ENCODE measurements at places on chromosomes 2 and 18.

DNA sequence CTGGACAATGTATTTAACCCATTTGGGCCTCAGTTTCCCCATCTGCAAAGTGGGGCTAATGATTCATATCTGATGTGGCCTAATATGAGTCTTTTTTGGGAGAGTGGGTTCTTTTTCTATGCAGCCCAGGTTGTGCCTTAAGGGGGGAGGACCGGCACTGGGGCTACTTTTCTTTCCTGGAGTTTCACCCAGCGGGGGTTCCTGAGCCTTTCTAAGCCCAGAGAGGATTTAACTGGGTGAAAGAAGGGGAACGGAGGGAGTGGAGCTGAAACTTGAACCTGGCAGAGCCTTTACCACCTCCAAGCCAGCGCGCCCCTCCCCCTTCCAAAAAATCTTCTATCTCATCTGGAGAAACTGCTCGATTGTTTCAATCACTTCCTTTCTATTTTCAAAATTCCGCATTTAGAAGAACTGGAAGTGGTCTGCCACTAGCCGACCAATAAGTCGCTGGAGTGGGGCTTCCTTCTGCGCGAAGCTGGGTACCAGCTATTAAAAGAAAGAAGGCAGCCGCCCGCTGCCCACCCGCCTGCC, 205.0 kb upstream of the SMAD2 start:
- no peak for DNase-seq

GRCh38 chr18:35507623-35508022, 9.9 kb upstream of the INO80C start:
- no peak for DNase-seq

DNA sequence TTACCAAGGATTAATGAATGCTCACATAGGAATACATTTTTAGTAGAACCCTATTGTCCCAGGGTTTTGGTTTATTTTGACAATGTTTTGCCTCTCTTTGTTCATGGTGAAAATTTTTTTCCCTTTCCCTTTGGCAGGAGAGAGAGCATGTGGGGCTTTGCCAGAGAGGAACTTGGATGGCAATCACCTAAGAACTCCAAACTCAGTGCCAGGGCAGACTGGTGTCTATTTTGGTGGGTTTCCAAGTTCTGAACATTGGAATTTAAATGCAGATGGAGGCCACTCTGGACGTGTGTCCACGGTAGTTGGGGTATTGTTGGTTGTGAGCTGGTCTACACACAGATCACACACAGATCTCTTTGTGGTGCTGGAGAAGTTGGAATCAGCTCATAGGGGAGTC, 2091.1 kb upstream of the PIK3C3 start:
- DNase-seq, result no peak

- DNase-seq, result no peak
Observed at GRCh38 chr2:181778621-181779201, 98.4 kb upstream of the NEUROD1 start.

DNA sequence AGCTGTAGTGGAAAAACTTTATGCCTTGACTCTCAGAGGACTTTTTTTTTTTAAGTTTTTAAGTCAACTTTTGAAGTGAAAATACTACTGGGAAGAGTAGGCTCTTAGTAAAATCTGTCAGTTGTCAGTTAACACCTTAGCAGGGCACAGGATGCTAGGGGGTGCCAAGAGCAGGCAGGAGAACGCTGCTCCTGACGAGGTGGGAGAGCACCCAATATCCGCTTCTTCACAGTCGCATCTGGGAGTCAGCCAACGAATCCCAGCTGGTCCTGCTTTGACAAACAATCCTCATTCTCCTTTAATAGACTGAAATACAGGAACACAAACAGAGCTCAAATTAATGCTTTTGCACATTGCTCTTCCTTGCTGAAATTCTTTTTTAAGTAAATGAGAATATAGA, 709.5 kb upstream of the ACVR2A start:
- no peak for DNase-seq

DNA sequence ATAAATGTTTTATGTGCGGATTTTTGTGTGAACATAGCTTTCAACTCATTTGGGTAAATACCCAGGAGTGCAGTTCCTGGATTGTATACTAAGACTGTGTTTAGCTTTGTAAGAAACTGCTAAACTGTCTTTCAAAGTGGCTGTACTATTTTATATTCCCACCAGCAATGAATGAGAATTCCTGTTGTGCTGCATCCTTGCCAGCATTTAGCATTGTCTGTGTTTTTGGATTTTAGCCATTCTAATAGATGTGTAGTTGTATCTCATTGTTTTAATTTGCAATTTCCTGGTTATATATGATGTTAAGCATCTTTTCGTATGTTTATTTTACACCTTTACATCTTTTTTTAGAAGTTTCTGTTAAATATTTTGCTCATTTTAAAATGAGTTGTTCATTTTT, 24.2 kb downstream of the VRK2 start:
- DNase-seq, result no peak

- DNase-seq, result peak; percentile 57
Observed at GRCh38 chr2:216635171-216635570, 2.0 kb downstream of the IGFBP2 start.

GRCh38 chr18:69874058-69874457, 73.6 kb downstream of the CD226 start:
- DNase-seq, result no peak

DNA sequence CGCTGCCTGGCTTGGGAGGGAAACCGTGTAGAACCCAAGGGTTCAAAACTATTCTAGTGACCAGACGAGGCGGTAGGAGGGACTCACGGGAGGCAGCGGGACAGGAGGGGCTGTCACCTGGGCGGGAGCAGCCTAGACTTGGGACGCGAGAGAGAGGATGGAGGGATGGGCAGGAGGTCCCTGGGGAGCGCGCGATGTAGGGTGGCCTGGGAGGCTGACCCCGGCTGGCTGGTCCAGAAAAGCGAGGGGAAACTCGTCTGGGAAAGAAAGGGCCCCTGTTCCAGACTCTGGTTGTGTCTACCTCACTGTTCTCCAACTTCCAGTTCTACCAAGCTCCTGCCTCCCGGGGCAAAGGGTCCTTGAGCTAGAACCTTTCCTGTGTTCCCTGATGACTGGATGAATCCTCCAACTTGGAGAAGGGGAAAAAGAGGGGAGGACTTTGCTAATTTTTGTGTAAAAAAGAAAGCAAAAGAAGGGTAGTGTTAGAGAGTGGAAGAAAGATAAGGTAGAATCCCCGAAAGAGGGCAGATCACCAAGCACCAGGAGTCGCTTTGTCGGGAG, 1.4 kb downstream of the DOK6 start:
- no peak for DNase-seq

- no peak for DNase-seq
Observed at GRCh38 chr2:166419616-166419934, 43.8 kb upstream of the SCN9A start.

DNA sequence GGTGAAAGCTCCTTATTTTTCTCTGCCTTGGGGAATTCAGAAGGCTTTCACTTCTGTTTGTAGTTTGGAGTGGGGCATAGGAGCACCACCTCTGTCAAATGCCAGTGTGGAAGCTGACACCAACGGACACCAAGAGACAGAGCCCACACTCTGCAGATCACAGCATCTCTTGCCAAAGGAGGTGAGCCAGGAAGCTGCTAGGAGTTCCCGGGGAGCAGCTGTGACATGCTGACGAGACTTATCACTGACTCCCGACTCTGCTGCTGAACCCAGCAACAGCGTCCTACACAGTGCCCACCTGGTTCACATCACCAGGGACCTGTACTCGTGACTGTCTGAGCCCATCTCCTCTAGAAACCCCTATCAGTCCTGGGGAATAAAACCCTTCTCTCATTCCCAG, 8.1 kb downstream of the TEX51 start:
- DNase-seq, result no peak

DNA sequence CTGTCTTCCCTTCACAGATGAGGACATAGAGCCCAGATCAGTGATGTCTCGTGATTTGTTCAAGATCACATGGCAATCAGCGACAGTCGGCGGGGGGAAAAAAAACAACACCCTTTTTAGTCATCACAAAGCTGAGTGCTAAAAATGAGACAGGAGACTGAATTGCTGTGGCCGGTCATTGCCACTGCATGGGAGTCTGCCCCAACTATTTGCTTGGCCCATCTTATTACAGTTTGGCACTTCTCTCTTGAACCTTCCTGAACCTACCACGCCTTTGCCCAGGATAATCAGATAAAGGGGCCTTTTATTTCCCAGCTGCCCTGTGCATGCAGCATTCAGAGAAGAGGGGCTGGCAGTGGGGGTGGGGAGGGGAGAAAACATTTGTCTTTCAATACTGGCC, 42.7 kb downstream of the SETBP1 start:
- no peak for DNase-seq

DNA sequence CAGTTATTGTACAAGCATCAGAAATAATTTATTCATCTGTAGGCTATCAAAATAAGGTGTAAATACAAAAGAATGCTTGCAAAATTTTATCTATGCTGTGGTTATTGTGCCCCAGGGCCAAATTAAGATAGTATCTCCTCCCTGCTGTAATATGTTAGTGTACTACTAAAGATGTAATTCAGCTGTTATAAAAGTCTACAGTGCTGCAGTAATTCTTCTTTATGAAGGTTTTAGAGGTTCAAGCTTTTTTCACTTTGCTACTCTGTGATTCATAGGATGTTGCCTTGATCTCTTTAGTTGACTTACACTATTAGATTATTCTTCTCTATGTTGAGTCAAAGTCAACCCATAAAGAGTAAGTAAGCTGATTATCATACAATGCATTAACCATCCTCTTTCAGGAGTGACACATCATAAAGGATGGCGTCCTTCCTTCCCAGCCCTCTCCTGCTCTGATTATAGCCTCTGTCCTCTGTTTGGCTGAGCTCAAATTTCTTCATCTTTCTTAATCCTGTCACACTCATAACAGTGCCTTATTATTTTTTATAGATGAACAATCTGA, 29.3 kb upstream of the DYNAP start:
- DNase-seq, result no peak

DNA sequence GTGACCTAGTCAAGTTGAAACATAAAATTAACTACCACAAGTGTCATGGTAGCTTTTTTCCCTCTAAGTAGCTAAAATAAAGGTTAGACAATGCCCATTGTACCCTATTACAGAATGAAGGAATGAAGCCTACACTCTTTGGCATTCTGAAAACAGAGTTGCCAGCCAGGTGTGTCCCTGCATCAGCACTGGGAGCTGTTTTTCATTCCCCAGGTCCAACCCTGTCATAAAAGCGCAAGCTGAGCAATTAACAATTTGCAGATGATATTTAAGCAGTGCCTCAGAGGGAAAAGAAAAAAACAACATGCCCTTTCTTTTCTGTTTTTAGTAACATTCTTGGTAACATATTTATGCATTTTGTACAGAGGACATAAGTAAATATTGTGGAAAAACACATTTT, 46.8 kb upstream of the MGAT4A start:
- DNase-seq, result no peak

DNA sequence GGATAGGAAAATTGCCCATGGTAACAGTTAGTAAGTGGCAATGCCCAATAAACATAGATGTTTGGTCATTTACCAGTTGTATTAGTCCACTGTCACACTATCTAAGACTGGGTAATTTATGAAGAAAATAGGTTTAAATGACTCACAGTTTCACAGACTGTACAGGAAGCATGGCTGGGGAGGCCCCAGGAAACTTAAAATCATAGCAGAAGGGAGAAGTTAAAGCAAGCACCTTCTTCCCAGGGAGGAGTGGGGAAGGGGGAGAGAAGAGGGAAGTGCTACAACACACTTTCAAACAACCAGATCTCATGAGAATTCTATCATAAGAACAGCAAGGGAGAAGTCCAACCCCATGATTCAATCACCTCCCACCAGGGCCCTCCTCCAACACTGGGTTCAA, 23.4 kb downstream of the NR4A2 start:
- no peak for DNase-seq

- DNase-seq, result no peak
Observed at GRCh38 chr18:58866066-58866772, 1.5 kb downstream of the ZNF532 start.

GRCh38 chr2:96832754-96833507, 10.9 kb downstream of the ANKRD23 start:
- DNase-seq, result no peak

DNA sequence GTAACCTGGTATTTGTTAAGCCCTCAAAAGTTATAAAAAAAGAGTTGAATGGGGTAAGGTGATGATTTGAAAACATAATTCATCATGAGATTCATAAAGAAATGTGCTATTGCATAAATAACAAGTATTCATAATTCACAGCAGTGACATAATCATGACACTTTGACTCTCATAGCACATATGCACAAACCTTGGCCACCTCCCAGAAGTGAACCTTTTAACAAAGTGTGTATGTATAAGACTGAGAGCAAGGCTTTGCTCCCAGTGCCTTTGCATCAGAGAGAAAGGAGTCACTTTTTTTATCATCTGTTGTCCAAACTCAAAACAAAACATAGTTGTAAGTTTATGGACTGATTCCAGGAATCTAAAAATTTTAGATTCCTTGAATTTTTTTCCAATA, 15.0 kb upstream of the HTR2B start:
- no peak for DNase-seq

GRCh38 chr18:45019469-45019868, 338.8 kb downstream of the SETBP1 start:
- no peak for DNase-seq
